ENCODE measurements at places on chromosomes 1 and 21.
A peak's percentile ranks its signal among the peaks of the same experiment; 100 is the strongest.

GRCh38 chr1:212485913-212486618, 53.3 kb downstream of the NENF start:
- no peak for DNase-seq

DNA sequence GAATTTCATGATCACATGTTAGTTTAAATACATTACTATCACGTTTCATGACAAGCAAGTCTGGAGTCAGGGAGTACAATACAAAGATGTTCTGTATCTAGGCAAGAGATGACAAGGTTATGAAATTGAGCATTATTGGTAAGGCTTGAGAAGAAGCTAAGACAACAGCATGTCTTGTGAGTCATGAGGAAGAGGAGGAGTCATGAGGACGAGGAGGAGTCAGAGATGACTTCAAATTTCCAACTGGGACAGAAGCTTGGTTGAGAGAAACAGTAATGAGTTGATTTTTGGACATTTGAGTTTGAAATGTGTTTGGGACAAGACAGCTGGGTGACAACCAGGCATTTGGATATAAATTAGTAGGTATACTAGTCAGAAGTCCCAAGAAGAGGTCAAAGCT, 4.3 kb upstream of the UBE2U start:
- DNase-seq: no peak

DNA sequence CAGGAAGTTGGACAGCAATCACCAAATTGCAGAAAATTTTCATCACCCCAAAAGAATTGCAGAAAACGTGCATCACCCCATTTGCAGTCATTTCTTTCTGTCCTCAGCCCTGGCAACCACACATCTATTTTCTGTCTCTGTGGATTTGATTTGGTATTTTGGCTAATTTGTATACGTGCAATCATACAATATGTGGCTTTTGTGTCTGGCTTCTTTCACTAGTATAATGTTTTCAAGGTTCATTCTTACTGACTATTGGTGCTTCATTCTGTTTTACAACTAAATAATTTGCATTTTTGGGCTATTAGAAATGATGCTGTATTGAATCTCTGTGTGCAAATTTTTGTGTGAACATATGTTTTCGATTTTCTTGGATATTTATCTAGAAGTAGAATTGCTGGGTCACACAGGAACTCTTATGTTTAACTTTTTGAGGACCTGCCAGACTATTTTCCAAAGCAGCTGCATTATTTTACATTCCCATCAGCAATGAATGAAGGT, 24.8 kb upstream of the PRDM2 start:
- DNase-seq: no peak

DNA sequence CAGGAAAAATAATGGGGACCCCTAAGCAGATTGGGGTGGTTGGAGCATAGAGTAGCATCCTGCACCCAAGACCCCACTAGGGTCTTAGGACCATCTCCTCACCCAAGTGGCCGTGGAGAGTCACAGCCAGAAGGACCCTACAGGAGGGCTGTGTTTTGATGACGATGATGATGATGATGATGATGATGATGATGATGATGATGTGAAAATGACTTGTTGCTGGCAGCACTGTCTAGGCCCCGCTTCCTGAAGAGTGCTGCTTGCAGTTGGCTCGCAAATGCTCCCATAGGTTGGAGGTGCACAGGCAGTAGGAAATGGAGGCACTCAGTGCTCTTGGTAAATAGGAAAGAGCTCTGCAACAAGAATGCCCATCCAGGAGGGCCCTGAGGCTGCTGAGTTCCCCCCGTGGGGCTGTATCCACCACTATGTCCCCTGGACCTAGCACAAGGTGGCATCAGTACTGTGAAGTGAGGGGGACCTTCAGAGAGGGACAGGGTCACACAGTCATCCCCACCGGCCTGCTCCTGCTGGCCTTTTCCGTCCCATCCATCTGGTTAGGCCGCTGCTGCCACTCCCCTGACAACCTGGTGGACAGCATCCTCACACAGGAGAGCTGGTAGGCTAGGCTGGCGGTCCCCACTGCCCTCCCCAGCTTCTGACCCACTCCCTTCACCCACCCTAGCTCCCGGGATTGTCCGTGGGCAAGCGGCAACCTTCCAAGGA, 139.6 kb downstream of the FOXD2 start:
- no peak for DNase-seq

DNA sequence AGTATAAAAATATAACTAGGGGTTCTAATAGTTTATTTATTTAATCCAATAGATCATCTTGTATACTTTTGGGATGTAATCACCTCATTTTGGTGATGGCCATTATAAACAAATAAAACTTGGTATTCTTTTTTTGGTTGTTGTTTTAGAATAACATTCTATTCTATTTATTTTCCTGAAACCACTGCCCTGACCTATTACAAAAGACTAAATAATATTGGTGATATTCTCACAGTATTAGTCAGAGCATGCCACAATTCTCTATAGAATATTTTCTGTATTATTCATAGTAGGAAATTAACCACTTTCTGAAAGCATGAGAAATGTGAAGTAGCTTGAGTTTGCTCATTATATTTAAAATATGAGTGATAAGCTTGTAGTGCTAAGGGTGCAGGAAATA, 54.1 kb upstream of the LRRC7 start:
- DNase-seq: no peak

DNA sequence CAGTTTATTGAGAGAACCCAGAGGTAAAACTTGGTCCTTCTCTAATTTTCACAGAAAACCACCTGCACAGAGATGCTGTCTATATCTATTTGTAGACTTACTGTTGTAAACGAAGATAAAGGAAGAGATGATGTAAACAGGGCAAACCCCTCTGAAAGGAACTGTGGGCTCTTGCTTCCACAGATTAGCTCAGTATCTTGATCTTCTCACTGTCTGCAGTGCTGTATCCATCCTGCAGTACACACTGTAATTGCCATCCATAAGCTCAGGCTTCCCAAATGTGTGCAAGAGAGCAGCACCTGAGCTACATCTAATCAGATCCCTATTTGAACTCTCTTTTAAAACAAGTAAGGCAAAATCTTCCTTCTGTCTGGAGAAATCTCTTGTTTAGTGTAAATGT, 16.6 kb upstream of the RWDD3 start:
- DNase-seq: no peak

DNA sequence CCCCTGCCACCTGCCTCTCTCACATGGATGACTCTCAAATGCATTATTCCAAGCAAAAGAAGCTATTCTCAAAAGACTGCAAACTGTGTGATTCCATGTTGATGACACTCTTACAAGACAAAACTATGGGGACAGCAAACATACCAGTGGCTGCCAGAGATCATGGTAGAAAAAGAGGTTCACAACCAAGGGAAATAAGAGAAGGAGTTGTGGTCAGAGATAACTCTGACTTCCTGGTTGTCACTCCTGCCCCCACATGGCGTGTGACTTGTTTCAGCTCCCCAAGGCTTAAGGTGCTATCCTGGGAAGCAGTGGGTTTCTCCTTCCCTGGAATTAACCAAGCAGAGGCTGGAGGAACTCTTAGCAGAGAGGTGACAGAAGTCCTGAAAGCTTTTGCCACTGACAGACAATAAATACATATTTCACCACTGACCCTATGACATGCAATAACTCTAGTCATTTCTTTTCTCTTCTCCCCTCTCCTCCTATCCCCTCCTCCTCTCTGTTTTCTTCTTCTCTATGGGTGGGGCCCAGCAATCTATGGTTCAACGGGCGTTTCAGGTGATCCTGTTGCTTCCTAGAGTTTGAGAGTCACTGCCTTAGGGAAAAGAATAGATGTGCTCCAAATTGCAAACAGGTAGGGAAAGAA, 185.1 kb downstream of the FCRL5 start:
- no peak for DNase-seq

GRCh38 chr21:15001857-15002606, 62.8 kb downstream of the NRIP1 start:
- DNase-seq: no peak

DNA sequence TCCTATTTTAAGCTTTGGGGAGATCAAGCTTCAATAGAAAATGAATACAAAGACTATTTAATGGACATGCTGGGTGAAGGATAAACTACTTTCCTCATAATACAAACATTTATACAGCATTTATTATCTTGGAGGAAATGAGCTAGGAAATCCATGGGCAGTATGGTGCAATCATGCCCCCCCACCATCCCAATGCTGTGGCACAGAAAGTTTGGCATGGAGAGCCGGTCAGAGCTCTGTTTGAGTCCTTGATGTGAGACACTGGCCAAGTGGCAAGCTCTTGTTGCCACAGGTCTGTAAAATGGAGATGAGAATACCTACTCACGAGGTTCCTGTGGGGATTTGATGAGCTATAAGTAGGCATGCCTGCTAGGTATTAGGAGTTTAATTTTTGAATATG, 120.6 kb downstream of the MAB21L3 start:
- no peak for DNase-seq

DNA sequence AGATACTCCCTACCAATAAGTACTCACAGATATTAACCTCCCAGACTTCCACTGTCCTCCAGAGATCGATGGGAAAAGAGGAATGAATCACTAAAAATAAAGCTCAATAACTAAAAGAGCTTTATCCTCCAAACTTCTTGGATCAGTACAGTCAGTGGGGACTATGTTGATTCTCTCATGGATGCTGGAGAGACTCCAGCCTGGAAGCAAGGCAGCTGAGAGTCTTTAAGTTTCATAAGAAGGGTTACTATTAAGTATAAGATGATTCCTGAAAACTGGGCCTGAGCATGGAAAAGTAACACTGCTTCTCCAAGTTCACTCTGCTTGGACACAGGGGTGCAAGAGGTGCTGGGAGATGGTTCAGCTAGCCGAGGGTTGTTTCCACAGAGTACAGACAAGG, 6.2 kb upstream of the DDR2 start:
- no peak for DNase-seq

DNA sequence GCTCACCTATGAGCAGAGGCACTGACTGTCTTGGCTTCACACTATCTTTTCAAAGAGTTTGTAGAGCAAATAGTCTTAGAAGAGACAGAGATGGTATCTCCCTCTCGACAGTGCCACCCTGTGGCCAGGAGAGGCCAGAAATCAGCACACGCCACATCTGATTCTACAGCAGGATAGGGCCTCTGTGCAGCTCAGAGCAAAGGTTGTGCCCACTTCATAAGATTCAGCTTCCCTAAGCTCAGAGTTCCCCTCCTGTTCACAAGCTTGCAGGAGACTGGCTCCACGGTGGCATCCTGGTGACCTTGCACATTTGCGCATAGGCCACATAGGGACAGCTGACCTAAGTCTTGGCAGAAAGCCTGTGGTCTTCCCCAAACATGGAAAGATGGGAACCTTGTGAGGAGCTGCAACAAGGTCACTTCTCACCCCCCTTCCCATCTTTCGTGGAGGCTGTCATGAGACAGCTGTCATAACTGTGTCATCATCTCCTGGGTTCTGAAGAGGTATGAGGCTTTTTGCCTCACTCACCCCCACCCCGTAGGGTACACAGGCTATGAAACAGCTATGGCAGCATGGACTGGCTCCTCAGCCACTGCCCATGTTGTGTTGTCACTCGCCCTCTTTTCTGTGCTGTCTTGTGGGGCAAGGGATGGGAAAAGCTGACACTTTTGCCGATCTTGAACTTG, 3.0 kb downstream of the ITLN2 start:
- peak; percentile 39 for DNase-seq

DNA sequence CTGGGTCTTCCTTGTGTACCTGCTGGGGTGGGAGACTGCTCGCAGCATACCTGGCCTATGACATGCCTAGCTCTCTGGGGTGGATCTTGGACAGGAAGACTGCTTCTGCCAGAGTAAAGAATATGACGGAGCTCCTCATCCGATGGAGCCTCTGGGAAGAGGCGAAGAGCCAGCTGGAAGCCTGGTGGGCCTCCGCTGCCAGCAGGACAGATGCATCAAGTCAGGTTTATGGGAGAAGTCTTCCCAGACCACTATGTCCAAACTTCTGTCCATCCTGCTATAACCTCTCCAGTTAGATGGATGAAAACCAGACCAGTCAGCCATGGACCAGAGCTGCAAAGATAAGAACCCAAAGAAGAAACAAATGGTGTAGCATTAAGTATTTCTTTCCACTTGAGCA, 27.7 kb upstream of the NGF start:
- DNase-seq: no peak

GRCh38 chr1:159854116-159854692, 8.3 kb downstream of the VSIG8 start:
- no peak for DNase-seq

- no peak for DNase-seq
These were observed 214.9 kb upstream of the RAB4A start for GRCh38 chr1:229056046-229056445.

DNA sequence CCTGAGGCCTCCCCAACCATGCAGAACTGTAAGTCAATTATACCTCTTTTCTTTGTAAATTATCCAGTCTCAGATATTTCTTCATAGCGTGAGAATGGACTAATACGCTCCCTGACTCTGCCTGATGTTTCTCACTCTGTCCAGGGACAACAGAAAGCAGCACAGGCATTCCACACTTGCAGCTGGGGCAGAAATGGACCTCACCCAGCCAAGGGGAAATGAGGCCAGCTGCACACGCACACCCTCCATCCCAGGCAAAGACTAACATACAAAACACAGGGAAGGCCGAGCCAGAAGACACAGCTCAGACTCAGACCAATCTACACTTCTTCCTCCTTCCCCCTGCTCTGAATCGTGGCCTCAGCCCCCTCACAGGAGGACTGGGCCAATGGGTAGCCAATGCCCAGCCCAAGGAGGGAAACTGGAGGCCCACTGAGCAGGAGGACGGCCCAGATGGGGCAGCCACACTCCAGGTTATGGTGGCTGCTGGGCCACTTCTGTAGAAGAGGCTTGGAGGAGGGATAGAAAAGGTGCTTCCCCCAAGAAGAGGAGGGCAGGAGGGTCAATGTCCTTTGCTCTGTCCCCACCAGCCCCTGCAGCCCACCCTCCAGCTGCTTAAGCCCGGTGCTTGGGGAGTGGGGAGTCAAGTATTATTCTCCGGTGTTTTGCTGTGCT, 228.4 kb downstream of the NPHP4 start:
- DNase-seq: no peak

DNA sequence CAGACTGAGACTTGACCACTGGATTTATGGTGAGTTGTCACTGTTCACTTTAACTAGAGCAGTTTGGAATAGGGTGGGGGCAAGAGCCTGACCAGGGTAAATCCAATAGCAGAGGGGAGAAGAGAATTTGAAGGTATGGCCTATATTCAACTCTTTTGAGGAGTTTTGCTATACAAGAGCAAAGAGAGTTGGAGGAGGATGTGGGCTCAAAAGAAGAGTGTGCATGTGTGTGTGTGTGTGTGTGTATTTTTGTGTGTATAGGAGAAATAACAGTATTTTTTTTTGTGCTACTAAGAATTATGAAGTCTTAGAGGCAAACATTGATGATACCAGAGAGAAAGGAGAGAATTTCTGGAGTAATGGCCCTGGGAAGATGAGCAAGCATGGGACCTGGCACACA, 164.8 kb upstream of the JUN start:
- DNase-seq: no peak

DNA sequence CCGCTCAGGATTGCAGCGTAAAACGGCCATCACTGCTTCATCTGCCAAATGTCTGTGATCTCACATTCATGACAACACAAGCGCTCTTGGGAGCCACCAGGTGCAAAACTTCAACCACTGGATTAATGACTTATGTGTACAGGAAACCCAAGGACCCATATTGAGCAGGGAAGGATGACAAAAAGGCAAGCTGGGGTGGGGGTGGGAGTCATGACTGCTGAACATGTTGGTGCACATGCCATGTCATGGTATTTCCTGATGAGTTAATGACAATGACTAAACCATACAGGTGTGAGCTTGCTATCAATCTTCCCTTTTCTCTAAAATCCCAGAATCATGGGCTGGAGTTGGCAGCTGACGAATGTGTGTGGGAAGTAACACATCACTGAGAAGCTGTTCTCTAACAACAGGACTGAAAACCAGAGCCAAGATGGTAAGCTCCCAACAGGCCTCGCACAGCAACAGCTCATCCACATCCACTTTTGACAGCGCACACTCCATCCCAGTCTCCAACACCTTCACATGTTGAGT, 3.1 kb upstream of the SH2D5 start:
- DNase-seq: no peak

Measured in T-helper 17 cell (primary cell).